Lung (tissue), 17 donors: ENCODE measurements at places on chromosomes 1 and 21. TPM values are rescaled to one million over a fixed set of nuclear protein-coding genes. Genes with fewer than 3 reads are reported as not detected.

DNA sequence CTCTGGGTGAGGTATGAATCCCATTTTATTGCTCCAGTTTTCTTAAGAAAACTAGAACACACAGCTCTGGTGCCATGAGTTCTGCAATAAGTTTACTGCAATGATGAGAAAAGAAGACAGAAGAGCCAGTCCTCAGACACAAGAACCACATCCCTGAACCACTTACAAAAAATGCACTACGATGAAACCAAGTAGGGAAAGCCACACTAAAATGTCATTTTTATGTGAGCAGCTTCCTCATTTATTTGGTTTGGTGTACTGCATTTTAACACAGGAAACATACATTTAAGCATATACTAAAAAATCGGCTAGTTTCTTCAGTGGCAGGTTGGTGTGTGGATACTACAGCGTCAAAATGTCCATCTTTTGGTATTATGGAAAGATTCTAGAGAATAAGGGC, 95.9 kb downstream of the PTPN14 start:
- DNase-seq: no peak

GRCh38 chr1:219441884-219442283, 171.0 kb downstream of the ZC3H11B start:
- no peak for DNase-seq

The FCRL5 gene
- total RNA-seq: 5.9 TPM

- no peak for DNase-seq
These were observed 473 bp upstream of the BRDT start for GRCh38 chr1:91948501-91949355.

- DNase-seq: no peak
These were observed 4.9 kb upstream of the AK5 start for GRCh38 chr1:77276941-77277340.

DNA sequence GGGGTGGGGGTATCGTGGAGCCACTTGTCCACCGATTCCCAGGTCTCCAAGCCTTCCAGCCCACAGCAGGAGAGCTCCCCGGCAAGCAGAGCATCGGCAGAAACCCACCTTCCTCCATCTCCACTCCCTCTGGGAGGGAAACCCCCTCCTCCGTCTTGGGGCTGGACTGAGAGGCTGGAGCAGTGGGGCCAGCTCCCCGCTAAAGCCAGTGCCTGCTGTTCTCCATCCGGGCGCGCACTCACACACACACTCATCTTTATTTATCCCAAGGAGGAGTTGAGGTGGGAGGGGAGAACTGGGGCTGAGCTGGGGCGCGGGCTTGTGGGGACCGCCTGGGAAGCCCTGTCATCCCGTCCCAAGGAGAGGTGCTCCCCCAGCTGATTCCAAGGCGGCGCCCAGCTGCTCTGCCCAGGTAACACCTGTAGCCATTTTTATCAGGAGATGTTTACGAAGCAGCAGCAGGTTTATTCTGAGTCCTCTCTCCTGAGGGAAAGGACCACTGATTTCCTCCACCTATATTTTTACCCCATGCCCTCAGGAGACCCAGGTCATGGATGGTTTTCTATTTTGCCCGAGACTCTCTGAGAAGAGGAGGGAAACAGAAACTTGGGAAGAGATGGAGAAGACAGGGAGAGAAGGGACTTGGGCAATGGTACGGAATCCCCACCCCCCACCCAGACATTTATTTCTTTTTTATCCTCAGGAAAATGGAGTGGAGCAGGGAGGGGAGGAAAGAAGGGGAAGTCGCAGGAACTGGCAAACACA, 2.1 kb downstream of the KCNN3 start:
- DNase-seq: no peak

DNA sequence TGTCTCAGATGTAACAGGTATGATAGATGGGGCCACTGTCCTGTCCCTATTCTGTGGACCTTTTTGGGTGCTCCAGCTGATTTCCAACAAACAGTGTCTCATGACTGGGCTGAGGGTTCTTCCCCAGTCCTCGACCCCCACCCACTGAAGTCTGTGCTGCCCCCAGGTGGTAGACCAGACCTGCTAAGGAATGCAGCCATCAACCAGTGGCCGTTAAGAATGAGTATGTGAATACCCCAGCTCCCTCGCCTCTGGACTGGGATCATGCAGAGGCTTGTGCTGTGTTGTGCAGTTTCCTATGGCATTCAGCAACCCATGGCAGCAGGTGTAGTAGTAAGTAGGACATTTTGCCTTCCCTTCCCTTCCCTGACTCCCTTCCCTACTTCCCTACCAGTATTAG, 183.1 kb upstream of the KAZN start:
- no peak for DNase-seq

The EVI5 gene
- 44.3 TPM for total RNA-seq

- no peak for DNase-seq
These were observed 39.0 kb downstream of the DOP1B start for GRCh38 chr21:36195613-36196012.

DNA sequence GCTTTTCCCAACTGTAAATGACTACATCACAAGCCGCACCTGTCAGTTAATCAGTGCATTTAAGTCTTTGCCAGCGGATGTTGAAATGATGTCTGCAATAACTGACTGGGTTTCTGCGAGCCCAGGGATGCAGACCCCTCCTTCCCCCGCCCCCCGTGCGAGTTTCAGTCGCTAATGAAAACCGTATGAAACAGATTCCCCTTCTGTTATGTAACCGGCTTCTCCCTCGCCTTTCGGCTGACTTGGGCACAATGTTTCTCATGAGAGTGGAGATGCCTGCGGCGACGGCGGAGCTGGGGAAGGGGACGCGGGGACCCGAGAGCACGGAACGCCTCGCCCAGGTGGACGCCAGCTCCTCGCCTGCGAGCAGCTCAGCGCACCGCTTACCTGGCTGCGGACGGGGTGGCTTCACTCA, 753 bp downstream of the KCNJ6 start:
- no peak for DNase-seq

GRCh38 chr1:30771005-30771404, 13.4 kb upstream of the LAPTM5 start:
- DNase-seq: no peak

- DNase-seq: no peak
These were observed 611.2 kb upstream of the PLXNA2 start for GRCh38 chr1:208855403-208855802.

GRCh38 chr1:162997499-162998285, 71.5 kb upstream of the RGS4 start:
- no peak for DNase-seq

DNA sequence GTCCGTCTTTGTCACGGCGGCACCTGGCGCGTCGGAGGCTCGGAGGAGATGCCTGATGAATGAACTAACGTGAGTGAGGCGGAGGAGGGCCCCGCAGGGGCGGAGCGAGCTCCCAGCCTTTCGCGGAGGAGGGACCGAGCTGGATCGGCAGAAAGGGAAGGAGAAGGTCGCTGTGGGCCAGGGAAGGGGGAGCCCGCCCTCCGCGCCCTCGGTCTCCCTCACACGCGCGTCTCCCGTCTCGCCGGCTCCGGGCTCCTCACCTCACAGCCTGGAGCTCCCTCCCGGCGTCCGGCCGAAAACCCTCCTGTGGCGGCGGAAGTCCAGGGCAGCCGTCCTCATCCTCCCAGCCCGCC, 519 bp downstream of the ZNF496 start:
- DNase-seq: peak; percentile 72

DNA sequence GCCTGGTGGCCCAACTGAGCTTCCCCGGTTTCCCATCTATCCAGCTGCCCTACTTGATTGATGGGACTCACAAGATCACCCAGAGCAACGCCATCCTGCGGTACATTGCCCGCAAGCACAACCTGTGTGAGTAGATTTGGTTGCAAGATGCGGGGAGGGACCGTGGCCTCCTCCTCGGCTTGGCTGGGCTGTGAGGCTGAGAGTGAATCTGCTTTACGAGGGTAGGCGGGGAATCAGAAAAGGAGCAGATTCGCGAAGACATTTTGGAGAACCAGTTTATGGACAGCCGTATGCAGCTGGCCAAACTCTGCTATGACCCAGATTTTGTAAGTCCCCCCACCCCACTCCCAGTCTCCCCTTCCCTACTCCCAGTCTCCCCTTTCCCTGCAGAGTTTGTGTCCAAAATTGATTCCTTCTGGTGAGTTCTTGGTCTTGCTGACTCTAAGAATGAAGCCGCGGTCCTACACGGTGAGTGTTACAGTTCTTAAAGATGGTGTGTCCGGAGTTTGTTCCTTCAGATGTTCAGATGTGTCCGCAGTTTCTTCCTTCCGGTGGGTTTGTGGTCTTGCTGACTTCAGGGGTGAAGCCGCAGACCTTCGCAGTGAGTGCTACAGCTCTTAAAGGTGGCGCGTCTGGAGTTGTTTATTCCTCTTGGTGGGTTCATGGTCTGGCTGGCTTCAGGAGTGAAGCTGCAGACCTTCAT, 1.5 kb downstream of the GSTM2 start:
- DNase-seq: no peak

DNA sequence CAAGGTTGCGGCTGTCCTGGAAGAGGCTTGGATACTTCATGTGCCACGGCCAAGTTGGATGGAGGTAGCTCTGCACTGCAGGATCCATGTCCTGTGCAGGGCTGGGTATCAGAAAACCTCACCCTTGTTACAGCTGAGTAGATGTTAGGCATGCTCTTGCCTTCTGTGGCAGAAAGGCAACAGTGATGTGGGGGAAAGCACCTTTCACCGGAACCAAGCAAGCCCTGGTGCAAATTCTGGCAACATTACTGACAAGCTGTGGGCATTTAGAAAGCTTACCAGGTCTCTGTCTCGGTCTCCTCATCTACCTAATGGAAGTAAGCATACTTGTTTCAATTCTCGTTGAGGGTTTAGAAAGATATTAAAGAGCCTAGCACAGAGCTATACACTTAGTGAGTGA, 14.5 kb upstream of the CDCA8 start:
- DNase-seq: no peak

The TTC34 gene
- total RNA-seq: 0.94 TPM

The DHRS3 gene
- total RNA-seq: 109 TPM

The SPATC1L gene
- total RNA-seq: 10.6 TPM

The PRAMEF18 gene
- not detected for total RNA-seq

GRCh38 chr1:240145120-240145519, 53.4 kb downstream of the FMN2 start:
- DNase-seq: no peak

DNA sequence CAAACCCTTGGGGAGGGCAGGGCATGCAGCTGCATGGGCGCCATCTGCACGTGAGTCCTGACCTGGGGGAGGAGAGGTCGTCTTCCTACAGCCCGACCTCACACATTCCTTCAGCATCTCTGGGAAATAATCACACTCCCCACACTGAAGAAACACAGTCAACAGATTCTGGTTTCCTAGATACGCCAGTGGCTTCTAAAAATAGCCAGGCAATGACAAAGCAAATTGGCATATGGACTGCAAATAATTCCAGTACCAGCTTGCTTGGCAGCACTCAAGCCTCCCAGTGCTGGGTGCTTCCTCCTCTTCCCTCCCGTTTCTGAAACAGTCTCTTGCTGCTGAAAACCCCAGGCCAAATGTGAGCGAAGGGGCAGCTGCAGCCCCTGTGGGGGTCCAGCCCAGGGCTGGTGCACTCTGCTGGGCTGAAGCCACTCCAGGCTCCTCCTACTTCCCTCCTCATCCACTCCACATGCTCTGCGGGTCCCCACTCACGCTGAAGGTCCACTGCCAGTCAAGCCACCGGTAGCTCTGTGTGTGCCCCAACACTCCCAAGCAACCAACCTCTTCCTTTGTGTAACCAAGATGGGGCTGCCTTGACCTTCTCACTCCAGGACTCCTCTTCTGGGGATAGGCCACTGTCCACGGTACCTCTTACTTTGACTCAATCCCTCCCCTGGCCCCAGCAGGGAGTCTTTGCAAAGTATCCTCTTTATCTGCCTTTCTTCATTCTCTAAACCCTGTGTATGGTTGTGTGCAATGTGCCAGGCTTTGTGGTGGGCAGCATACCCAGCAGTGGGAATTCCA, 69.0 kb downstream of the KCND3 start:
- DNase-seq: peak; percentile 3

The ARTN gene
- total RNA-seq: 2.7 TPM

- DNase-seq: peak; percentile 47
These were observed 8.4 kb upstream of the XKR8 start for GRCh38 chr1:27951396-27951795.

DNA sequence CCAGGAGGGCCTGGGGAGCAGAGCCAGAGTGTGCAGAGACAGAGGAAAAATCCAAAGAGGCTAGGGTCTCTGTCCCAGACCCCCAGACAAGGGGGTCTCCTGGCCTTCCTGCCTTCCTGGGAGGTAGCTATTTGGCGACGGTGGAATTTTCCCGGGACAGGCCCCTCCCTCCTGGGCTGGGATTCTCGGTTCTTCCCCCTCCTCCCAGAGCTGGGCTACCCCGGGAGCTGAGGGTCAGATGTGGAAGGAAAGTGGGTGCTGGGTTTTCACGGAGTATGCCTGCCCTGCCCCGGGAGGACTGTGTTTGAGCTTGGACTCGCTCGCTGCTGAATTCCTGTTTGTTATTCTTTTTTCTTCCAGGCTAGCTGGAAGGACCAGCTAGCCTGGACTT, 759 bp downstream of the AMPD2 start:
- peak; percentile 70 for DNase-seq

The OR10K2 gene
- total RNA-seq: not detected

The FABP3 gene
- 7.5 TPM for total RNA-seq

- no peak for DNase-seq
These were observed 11.2 kb upstream of the CAPN2 start for GRCh38 chr1:223700942-223701637.
